ENCODE measurements at places on chromosomes 12 and 14.
A peak's percentile ranks its signal among the peaks of the same experiment; 100 is the strongest.

DNA sequence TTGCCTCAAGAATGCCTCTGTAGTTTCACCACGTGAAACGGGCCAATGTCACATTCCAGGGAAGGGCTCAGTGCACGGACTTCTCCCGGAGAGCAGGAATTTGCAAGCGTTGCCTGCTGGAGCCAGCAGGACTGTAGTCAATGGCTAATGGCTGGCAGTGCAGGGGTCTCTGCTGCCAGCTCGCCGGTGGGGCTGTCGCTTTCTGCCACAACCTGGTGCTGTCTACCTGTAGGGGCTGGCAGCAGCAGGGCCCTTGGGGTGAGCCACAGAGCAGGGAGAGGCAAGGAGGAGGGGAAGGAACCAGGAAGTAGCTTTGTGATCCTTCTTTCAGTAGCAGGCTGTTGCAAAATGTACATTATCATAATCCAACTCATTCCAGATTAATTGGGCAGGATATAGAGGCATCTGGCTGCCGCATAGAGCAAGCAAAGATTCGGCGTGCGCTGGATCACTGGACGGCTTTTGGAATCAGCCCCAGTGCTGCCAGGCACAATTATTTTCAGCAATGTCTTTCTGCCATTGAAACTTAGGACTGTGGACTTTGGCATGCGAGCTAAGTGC, 114.1 kb downstream of the PAPOLA start:
- DNase-seq = no peak

GRCh38 chr14:90487031-90487430, 90.2 kb downstream of the CALM1 start:
- no peak for DNase-seq

DNA sequence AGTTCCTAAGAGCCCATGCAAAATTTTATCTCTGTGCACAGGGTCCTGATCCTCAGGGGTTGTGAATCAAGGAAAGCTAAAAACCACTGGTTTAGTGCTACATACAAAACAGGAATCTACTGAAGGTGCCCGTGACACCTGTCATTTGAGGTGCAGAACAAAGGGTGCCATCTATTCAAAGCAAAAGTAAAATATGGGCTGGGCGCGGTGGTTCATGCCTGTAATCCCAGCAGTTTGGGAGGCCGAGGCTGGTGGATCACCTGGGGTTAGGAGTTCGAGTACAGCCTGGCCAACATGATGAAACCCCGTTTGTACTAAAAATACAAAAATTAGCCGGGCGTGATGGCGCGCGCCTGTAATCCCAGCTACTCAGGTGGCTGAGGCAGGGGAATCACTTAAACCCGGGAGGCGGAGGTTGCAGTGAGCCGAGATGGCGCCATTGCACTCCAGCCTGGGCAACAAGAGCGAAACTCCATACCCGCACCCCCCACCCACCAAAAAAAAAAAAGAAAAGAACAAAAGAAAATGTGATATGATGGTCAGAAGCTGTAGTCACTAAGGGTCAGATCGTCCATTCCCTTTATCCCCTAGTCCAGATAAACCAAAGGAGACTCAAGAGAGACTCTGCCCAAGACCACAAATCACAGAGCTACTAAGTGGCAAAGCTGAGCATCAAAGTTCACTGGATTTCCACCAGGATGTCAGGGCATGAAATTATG, 3.4 kb downstream of the PPTC7 start:
- no peak for DNase-seq

GRCh38 chr12:104471336-104471735, 14.6 kb downstream of the CHST11 start:
- DNase-seq = no peak

DNA sequence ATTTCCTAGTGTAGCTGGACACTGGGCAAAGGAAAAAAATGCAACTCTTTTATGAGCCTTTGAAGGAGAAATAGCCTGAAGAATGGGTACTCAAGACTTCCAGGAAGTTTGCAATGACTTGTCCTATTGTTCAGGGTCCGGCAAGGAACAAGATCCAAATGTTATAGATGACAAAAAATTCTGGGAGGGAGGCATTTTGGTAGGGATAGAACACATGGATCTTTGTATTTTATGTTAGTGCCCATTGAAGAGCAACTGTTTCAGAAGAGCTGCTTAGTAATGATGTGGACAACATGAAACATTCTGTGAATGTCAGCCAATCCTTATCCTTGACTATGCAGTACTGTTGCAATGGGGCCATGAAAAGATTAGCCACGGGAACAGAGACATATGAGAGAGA, 138.0 kb downstream of the MGAT4C start:
- no peak for DNase-seq

GRCh38 chr12:3016191-3016590, 57.0 kb downstream of the TEAD4 start:
- DNase-seq = no peak

DNA sequence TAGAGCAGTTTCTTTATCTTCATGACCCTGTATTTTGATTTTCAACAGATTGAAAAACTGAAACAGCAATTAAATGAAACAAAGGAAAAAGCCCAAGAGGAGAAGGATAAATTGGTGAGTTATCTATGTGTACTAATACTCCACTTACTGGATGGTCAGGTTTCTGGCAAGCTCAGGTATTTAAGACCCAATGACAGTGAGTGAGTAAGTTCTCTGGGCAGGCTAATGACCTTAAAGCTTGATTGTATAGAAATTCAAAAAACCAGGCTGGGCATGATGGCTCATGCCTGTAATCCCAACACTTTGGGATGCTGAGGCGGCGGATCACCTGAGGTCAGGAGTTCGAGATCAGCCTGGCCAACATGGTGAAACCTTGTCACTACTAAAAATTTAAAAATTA, 10.0 kb downstream of the BBOF1 start:
- DNase-seq = no peak

DNA sequence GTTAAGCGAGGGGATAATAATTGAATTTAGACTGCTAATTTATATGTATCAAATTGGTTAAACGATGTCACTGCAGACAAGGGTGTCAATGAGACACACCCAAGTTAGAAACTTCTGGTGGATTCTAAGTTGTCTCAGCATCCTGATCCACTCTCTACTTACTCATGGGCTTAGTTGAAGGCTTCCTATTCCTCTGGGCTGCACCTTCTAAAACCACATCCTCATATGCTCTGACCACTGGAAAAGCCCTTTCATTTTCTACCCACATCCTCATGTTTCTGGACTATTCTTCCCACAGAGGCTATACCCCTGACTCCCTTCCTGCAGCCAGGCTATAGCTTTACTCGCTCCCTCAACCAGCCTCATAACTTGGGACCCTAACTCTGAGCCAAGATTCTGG, 493.8 kb downstream of the VRK1 start:
- DNase-seq = no peak

GRCh38 chr12:19030603-19031002, 98.9 kb upstream of the PLEKHA5 start:
- DNase-seq = no peak

DNA sequence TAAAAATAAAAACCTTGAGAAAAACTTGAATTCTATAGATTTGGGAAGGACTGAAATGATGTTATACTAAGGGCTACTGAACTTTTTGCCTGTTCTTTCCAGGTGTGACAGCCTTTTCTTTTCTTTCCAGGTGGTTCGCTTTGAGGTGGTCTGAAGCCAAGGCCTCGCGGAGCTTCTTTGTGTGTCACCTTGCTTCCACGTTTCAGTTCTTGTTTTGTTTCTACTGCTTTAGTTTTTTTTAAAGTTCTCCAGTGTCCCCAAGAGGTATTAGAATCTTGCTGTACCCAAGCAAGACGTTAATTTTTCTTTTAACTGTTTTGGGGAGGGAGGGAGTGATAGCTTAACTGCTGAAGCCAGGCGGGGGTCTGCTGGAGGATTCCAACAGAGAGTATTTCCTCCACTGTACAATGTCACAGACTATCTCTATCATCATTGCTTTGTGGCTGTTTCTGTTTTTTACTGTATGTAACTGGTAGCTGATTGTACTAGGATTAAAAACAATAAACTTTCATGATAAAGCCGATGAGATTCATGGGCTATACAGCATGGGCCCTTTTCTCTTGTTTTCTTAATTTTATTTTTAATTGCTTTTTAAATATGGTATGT, 40.2 kb downstream of the PROX2 start:
- DNase-seq = no peak

- DNase-seq = peak; percentile 21
Observed at GRCh38 chr14:22095860-22096513, 422.4 kb upstream of the OR4E1 start.

DNA sequence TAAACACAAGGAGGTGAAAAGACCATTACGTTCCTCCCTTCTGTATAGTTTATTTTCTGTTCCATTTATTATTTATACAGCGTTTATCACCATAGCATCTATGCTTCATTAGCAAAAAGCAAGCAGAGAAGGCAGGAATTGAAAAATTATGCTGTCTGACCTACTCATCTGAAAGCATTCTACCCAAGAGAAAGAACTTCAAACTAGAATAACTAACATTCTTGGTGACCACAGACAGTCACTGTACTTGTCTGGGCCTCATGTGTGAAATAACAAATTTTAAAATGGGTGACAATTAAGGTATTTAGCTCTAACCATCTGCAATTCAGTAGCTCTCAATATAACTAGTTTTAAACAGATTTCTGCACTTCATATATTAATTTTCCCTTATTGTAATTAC, 29.3 kb upstream of the PDE3A start:
- no peak for DNase-seq

DNA sequence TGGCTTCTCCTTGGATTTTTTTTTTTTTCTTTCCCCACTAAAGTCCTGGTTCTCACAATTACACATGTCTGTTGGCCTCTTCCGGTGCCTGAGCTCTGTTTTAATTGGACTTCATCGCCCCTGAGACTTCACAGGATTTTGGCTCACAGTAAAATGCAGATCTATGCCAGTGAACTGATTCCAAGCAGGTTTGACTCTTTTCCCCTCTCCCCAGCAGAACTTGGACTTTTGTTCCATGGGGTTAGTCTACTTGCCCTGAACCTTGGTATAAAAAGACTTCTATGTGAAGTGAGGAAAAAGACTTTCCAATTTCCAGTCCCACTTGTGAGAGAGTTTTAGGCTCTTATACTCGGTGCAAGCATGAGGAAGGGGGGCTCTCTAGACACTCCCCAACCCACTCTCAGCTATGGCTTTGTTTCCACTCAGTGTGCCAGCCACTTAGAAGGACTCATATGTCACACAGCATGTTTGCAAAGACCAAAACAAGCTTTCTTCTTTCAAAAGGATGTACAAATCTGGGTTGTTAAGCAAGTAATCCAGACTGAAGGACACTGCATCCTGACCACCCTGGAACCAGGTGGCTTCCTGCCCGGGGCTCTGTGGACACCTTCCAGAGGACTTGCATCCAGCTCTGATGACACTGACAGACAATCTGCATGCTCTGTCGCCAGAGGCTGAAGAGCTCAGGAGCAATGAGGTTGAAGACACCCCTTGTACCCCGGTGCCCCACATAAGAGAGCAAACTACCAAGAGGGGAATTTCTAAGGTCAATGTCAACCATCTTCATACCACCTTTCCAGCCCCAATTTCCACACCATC, 221.9 kb upstream of the EGLN3 start:
- DNase-seq = peak; percentile 55

DNA sequence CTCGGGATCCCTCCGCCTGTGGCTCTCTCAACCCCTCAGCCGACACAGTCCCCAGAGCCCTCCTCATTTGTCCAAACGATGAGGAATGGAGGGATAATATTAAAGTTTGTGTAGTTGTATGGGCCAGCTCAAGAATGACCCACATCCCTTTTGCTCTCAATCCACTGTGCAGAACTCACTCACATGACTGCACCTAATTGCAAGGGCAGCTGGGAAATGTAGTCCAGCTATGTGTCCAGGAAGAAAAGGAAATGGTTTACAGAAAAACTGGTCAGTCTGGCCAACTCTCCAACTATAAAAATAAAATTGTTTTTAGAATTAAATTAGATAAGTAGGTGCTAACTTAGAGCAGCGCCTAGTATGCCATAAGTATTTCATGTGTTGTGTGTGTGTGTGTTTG, 66.6 kb downstream of the GALNT8 start:
- no peak for DNase-seq

DNA sequence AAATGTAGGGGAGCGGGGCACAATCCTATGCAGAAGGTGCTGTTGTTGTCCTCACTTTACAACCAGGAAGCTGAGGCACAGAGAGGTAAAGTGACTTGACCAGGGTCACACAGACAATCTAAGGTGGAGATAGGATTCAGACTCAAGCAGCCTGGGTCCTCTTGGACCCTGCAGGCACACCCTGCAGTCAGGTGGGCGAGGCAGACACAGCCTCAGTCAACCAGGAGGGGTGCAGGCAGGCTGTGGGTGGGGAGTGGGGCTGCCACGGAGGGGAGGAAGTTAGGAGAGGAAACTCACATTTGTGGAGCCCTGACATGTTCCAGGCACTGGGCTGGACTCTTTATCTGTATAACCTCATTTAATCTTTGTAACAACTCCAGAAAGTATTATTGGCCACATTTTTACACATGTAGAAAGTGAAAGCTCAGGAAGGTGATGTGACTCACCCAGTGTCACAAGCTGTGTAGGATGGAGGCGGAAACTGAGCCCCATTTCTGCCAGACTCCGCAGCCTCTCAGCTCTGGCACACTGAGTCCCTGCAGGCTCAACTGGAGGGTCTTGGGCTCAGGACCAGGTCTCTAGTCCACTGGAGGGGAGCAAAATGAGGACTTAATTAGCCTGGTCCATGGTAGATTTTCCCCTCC, 24.9 kb upstream of the CHGA start:
- no peak for DNase-seq

GRCh38 chr12:11812586-11813437, 163.3 kb downstream of the ETV6 start:
- peak; percentile 80 for DNase-seq

DNA sequence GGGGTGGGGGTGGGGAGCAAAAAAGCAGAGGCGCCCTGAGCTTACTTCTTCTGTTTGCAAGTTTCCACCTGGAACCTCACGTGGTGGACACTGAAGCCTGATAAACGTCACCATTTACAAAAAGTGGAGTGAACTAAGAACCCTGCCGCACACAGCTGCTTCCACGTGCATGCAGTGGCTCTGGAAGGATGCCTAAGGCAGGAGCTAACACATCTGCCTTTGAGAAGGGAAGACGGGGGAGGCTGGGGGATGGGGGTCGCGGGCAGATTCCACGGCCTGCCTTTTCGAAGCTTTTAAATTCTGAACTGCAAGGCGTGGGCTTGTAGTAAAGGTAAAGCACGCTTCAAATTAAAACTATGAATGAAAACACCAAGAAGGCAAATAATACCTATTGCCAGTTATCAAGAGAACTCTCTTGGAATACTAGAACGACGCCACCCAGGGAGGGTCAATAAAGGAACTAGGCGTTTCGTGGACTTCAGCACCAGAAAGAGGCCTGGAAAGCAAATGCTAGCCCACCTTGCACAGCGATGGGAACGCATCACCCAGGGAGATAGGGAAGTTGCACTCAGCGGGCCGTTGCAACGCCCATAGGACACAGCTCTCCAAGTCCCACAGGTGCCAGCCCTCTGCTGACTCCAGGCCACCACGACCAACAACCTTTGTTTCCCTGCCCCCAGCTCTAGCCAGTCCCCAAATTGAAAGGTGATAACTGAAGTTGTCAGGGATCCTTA, 61.8 kb downstream of the TESC start:
- DNase-seq = peak; percentile 60

DNA sequence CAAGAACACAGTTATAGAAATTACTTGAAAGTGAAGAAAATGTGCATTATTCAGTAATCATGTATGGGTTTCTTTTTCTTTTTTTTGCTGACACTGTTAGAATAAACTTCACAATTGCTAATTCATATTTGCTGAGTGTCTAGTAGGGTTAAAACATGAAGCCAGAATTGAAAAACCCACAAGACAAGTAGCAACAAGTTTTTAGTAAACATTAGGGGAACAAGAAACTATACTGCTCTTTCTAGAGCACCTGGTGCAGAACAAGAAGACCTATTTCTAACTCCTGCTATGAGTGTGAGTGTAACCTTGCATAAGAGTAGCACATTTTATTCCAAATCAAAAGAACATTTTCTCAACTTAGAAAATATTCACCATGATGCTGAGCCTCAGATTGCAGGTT, 83.2 kb downstream of the ITPR2 start:
- no peak for DNase-seq

GRCh38 chr12:92859650-92860386, 69.3 kb downstream of the EEA1 start:
- DNase-seq = no peak

Measured in muscle of back (tissue), 13 donors.